ENCODE measurements at places on chromosomes 16 and 17.

- no peak for DNase-seq
Measured at GRCh38 chr17:38565853-38566665, 39.7 kb downstream of the SRCIN1 start.

- no peak for DNase-seq
Measured at GRCh38 chr16:19689342-19689741, 28.7 kb downstream of the KNOP1 start.

GRCh38 chr16:55779402-55780094 is 53.3 kb downstream of the CES1 start:
- DNase-seq, result no peak

DNA sequence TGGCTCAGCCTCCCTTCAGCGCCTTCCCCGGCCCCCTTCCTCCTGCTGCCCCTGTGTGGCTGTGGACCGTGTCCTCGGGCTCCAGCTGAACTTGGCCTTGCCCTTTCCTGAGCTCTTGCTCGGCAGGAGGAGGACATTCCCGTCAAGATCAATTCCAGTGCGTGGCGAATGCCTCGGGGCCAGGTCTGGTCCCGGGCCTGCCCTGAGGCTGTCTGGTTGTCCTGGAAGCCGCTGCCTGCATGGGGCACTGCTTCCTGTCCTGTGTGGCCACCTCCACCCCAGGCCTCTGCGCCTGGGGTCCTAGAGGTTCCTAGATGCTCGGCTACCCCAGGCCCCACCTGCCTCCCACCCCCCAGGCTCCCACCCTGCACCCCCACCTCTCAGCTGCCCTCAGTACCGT is 12.8 kb downstream of the BAHCC1 start:
- no peak for DNase-seq

DNA sequence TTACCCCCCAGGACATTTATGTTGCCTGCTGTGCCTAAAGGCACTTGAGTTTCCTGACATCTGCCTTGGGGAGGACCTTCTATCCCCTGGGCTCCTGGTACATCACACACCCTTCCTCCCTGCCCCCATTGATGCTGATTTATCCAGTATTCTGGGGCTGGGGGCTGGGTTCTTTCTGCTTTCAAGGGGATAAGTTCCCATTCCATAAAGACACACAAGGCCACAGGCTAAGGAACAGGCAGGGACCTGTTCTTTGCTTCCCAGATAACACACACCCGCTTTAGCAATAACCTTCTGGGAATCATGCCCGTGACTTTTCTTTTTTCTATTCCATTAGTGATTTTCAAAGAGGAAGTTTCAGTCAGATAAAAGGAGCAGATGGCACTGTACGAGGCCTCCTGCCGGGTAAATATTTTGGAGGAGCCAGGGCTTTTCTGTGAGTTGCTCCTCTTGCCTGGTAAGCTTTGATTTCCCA is 30.6 kb downstream of the CHD9 start:
- DNase-seq, result no peak

- no peak for DNase-seq
Measured at GRCh38 chr16:11498683-11499082, 88.0 kb downstream of the LITAF start.

DNA sequence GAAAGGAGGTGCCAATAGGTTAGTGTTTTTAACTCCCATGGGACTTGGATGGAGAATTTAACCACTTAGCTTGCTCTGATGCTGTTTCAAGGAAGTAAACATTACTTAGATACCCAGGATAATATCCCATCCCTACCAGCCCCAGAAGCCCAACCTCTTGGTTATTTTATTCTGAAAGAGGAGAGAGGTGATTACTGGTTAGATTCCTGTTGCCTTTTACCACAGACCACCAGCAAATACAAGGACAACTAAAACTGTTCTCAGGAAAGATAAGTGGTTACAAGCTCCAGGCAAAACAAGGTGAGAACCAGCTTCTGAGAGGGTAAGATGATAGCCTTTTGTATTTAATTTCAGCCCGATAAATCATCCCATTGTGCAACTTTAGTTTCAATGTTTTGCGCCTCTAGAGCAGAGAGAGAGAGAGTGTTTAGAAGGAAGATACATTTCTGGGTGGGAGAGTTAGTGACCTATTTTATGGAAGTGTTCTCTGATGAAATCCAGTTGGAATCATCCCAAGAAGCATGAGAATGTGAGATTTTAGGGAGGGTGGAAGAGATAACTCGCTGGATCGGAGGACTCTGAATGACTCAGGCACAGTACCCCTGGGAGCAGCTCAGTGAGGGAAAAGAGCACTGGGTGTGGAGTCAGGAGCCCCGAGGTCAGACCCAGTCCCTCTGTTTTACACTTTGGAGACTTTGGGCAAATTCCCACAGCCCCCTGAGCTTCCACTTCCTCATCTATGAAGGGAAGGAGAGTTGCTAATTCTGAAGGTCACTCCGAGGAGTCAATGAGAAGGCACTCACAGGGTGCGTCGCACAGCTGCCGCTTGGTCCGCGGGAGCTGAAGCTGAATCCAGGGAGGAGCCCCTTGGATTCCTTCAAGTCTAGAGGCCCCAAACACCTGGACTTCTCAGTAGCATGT is 12.1 kb downstream of the GLP2R start:
- DNase-seq, result no peak

DNA sequence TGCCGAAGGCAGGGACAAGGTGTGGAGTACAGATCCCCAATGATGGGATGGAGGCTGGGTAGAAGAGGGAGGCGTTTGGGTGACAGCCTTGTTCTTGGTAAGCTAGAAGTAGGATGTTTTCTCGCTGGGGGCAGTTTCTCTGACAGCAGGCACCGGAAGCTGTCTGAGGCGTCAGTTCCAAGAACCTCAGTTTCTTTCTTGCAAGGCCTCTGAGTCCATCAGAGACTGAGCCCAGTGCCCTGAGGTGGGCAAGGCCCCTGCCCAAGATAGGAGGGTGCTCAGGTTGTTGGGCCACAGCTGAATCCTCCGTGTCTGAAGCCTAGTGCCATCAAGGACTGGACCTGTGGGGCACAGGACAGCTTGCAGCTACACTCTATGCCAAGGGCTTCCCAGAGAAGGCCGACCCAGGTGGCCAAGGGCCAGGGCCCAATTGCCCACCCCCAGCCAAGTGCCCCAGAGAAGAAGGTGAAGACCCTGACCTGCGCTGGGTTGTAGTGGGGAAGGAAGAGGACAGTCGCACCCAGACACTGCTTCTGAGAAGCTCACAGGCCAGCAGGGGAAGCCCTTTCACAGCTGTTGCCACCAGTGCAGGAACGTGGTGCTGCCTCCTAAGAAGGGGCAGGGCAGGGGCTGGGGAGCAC is 13.1 kb downstream of the CYB5D2 start:
- DNase-seq, result no peak

DNA sequence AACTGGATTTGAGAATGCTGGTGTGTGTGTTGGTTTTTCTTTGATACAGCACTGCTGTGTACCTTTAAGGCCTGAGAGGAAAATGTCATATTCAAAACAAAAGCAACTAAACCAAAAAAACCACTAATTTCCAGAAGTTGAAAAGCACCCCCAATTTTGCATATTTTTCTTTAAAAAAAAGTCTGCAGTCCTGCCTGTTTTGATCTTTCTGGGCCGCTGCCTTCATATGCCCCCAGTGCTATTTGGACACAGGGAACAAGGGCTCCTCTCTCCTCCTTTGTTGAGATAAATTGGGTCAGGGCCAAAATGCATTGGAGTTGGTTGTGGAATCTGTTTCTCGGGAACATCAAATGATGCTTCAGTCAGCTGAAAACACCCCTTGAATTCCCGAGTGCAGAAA is 26.9 kb downstream of the GPT2 start:
- no peak for DNase-seq

- no peak for DNase-seq
Measured at GRCh38 chr17:80636361-80637018, 91.9 kb downstream of the RPTOR start.

- DNase-seq, result no peak
Measured at GRCh38 chr17:16480995-16481394, 11.0 kb downstream of the LRRC75A start.

- no peak for DNase-seq
Measured at GRCh38 chr16:71526111-71526631, at the start of gene CHST4. TSS of gene CHST4 (plus strand) at chr16:71526426. CDS start at chr16:71536678, 10,252 bp downstream.

DNA sequence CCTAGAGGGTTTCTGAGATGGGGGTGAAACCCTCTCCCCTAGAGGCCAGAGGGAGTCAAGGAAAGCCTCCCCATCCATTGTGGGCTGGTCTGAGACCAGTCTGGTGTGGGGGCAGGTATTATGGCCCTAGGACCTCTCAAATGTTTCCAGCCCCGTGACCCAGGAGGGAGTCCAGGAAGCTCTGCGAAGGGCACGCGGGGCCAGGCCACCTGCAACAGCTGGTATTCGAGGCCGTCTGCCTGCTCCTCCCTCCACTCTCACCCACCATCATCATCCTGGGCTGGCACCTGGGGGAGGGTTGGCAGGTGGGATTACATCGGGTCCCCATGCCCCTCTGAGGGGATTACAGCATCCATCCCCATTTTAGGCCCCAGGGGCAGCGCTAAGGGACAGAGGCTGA is 38.1 kb upstream of the DLX4 start:
- DNase-seq, result no peak

GRCh38 chr16:986411-986810 is 4.8 kb downstream of the SOX8 start:
- no peak for DNase-seq

- DNase-seq, result peak; percentile 67
Measured at GRCh38 chr17:17186051-17186450, 20.1 kb downstream of the PLD6 start.

DNA sequence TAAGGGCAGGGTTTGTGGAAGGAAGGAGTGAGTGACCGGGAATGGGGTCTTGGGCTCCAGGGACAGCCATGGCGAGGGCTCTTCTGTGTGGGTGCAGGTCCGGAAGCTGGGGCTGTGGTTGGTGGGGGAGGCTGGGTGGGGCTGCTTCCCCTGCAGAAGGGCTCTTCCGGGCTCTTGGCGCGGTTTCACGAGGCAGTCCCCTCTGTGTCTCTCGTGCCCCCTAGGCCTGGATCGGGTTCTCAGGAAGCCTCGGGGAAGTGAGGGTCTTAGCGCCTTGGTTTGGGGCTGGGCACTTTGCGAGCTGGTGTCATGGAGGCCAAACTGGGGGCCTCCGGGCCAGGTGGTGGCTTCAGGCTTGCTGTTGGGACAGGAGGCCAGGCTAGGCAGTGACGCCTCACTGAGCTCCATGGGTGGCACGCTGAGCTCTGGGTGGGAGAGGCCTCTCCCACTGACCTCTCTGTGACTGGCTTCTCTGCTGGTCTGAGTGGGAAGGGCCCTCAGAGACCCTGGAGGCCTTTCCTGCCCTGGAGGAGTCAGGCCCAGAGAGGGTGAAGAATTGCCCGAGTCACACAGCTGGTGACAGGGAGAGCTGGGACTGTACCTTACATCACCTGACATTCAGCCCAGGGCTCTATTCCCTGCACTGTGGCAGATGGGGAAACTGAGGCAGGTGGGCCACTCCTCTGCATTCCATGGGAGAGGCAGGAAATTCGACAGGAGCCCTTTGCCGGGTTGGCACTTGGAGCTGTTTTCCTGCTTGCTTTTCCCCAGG is 8.2 kb downstream of the ADCY7 start:
- DNase-seq, result no peak

DNA sequence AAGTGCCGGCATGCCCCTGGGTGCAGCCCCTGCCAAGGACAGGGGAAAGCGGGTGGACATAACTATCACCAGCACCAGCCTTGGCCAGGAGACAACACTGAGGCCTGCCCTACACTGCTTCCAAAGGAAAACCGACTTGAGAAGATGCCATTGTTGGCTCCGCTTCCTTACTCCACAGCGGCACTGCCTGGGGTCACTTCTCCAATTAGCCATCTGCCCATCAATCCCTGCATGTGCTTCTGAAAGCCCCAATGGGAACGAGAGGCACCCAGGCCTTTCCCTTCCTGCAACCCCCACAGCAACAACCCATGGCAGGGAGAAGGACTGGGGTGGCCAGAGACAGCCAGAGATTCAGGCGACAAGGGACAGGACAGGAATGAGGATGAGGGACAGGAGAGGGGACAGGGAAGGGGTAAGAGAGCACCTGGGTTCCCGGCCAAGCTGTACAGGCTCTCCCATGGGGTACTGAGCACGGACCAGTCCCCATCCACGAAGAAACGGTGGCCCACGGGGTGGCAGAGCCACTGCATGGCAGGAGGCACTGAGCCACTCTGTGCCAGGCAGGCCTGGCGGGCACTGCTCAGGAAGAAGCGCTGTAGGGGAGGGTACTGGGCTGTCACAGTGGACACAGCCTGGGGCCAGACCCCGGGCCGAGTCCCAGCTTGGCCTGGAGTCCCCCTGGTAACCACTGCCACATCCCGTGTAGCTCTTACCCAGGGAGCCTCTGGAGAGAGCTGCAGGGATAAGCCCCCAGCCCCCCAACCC is 21.2 kb downstream of the SREBF1 start:
- DNase-seq, result no peak

DNA sequence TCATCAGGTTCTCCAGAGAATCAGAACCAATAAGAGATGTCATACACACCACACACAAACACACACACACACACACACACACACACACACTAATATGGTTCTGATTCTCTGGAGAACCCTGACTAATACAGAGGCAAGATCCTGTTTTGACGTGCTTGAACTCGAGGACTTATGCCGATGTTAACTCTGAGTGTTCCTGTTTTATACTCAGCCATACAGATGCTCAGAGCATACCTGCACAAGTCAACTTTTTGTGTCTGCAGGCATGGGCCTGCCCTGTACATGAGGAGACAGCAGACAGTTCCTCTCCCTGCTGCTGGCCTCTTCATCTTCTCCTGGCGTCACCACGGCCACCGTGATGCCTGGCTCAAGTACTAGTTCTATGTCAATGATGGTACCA is 635.9 kb downstream of the WWOX start:
- no peak for DNase-seq

- no peak for DNase-seq
Measured at GRCh38 chr16:1713933-1714332, 7.9 kb downstream of the MAPK8IP3 start.

DNA sequence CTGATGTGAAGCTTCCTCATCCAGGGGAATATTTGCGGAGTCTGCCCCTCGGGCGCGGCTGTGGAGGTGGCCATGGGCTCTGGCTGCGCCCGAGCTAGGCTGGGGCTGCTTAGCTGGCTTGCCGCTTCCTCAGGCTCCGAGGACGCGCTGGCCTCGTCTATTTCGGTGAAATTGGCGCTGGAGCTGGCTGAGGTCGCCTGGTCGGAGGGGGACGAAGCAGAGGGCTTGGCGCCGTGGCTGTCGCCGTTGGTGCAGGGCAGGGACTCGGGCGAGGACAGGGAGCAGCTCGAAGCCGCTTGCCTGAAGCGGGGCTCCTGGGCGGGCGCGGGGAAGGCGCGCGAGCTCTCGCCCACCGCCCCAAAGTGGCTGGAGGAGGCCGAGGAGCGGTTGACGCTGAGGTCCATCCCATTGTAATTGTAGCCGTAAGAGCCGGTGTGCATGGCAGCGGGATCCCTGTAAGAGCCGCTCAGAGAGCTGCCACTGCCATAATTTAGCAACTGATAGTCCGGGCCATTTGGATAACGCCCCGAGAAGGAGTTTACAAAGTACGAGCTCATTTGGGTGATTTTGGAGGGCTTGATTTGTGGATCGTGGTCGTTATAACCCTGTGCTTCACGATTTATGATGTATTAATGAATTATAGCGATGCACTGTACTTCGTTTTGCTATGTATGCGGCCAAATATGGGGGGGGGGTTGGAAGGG is at the start of gene HOXB5:
HOXB5 (minus strand) TSS at position 654 of the 704 bp plus-strand sequence; CDS start at position 557, 97 bp downstream.
- no peak for DNase-seq

- no peak for DNase-seq
Measured at GRCh38 chr16:88058817-88059216, 107.6 kb downstream of the BANP start.

Data from lower lobe of right lung (tissue), 2 donors.